ENCODE measurements at places on chromosomes 13 and 19.

GRCh38 chr19:31892060-31892459 is 453.4 kb upstream of the ZNF507 start:
- DNase-seq = no peak

- no peak for DNase-seq
Observed at GRCh38 chr13:42760951-42761350, 20.4 kb upstream of the FAM216B start.

DNA sequence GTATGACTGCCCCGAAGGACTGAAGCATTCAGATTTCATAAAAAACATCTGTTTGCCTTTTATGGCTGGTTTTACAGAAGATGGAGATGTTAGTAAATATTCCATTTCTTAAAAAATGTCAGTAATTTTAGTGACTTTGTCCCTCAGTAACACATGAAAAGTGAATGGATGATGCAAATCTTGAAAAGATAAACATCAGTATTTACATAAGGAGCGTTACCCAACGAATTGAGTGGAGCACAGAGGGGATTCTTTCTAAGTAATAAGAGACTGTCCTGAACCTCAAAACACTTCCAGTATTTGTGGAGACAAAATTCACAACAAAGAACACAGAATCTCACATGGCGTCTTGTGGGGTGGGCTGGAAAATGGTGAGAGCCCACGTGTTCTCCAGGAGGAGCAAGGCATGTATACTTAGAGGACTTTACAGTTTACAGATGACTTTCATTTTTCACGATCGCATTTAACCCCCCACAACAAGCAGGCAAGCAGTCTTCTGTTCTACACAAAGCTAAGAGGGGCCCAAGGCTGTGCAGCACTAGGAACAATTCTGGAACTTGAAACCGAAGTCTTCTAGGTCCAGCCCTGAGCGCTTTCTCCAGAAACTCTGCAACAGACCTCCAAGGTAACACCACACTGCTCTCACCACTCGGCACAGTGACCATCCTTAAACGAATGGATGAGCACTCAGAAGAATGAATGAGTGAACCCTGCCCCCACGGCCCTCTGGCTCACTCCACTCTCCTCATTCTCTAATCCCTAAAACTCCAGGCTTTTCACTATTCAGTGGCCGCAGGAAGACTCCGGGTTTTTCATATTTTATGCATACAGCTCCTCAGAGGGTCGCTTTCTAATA is 709.8 kb downstream of the UQCRFS1 start:
- DNase-seq = no peak

DNA sequence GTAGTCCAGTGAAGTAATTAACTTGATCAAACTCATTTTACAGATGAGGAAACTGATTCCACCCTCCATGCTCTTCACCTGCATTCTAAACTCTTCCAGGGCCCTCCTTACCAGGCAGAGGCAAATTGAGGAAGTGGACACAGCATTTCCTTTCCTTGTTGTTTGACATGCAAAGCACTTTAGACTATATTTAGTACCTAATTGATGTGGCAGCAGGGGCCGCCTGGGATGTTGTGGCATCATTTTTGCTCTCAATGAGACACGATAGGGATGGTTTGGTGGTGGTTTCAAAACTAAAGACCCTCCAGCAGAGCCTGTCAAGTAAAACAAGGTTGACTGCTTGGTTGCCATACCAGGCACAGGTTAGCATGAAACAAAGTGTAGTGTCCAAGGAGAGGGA is 7.9 kb downstream of the SIPA1L3 start:
- DNase-seq = peak; percentile 57

DNA sequence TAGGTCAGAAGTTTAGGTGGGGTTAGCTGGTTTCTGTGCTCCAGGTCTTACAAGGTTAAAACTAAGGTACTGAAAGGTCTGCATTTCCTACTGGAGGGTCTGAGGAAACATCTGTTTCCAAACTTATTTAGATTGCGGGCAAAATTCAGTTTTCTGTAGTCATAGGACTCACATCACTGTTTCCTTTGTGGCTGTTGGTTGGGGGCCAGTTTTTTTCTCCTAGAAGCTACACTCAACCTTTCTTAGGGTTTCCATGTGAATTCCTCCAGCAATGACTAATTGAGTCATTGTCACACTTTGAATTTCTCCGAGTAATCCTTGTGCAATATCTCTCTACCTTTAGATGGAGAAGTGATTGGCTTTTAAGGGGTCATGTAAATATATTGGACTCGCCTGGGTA is 773.4 kb upstream of the SLITRK1 start:
- no peak for DNase-seq

DNA sequence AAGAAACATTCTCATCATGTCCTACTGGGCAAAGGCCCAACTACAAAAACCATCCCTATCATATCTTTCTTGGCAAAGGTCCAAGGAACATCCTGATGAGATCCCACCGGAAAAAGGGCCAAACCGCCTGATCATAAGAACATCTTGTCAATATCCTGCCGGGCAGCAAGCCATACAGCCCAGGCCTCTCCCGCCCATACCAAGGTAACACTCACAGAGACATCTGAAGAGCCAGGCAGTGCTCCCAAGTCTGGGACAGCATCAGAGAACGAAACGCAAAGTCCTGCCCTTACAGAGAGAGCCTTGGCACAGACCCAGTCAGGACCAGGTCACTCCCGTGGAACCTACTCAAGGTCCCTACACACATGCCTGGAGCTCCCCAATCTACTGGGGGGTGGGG is 18.5 kb upstream of the ZNF331 start:
- DNase-seq = no peak

DNA sequence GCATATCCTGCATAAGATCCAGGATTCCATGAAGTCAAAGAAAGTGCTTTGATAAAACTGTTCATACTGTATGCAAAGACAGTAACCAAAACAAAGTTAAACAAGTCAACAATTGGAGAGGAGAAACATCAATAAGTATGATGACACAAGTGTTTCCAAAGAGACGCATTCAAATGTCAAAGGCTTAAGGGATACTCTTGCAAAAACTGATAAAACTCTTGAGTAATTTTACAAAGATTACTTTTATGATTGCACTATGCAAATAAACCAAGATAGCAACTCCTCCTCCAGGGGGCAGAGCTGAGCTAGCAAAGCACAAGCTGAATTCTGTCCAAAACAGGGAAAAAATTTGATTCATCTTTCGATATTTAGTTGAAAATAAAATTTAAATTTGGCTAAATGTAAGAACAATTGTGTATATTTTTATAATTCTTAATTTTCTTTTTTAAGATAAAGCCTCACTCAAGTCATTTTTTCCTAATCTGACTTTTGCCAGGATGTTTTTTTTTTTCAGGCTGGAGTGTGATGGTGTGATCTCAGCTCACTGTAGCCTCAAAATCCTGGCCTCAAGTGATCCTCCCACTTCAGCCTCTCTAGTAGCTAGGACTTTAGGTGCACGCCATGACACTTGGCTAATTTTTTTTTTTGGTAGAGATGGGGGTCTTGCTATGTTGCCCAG is 84.0 kb downstream of the MZT1 start:
- DNase-seq = peak; percentile 44

- no peak for DNase-seq
Observed at GRCh38 chr13:112134391-112135075, 67.6 kb downstream of the SOX1 start.

DNA sequence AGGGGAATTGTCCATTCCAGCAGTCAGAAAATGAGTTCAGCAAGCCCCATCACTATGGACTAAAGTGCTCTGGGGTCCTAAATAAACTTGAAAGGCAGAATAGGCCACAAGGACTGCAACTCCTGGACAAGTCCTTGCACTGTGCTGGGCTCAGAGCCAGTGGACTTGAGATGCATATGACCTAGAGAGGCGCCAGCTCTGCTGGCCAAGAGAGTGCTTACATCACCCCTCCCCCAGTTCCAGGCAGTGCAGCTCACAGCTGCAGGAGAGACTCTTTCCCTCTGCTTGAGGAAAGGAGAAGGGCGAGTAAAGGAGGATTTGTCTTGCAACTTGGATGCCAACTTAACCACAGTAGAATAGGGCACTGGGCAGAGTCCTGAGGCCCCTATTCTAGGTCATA is 109.5 kb upstream of the WASF3 start:
- no peak for DNase-seq

- DNase-seq = no peak
Observed at GRCh38 chr13:26255115-26255514, 1.2 kb downstream of the CDK8 start.

DNA sequence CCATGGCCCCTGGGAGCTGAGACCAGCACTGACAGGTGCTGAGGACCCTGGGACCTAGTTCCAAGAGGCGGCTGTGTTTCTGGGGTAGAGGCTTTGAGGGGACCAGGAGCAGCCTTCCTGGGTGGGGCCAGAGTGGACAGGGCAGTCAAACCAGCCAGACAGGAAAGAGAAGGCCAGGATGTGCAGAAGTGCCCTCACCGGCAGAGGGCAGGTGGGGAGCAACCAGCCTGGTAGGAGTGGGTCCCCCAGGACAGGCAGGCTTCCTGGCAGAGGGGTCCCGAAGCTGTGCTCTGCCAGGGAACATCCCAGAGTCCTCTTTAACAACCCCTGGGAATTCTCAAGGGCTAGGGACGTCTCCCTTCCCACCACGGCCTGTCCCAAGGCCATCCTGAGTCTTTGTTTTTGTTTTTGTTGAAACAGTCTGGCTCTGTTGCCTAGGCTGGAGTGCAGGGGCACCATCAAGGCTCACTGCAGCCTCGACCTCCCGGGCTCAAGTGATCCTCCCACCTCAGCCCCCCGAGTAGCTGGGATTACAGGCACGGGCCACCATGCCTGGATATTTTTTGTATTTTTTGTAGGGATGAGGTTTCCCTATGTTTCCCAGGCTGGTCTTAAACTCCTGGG is 3.0 kb upstream of the HIPK4 start:
- peak; percentile 91 for DNase-seq

GRCh38 chr19:3897936-3898335 is 17.5 kb downstream of the ATCAY start:
- no peak for DNase-seq

DNA sequence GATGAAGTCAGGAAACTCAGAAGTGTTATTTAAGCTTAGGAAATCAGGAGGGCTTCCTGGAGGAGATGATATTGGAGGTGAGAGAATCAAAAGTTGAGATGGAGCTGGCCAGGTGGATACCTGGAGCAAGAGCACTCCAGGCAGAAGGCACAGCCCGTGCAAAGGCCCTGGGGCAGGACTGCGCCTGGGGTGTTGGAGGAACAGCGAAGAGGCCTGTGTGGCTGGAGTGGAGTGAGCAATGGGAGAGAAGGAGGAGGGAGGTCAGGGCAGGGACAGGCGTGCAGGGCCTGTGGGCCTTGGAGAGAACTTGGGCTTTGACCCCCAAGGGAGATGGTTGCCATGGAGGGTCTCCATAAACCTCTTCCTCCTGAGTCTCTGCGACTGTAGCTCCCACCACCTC is 42.1 kb downstream of the ZNRF4 start:
- DNase-seq = no peak

- DNase-seq = no peak
Observed at GRCh38 chr13:94129490-94129894, 350.0 kb downstream of the DCT start.

- peak; percentile 64 for DNase-seq
Observed at GRCh38 chr13:75902166-75903104, 266.3 kb downstream of the LMO7 start.

DNA sequence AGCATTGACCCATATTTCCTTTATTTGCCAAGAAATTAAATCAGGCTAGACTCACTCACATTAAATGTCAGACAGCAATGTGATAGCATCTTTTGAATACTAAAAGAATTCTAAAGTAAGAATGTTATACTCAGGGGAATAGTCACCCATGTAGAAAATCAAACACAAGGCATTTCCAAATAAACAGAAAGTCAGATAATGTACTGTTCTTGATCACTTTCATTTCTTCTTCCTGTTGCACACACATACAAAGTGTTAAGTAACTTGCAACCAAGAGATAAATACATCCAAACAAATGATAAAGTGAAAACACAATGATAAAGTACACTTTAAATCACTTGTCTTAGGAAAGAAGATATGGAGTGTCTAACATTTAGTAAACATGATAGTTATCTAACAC is 1366.6 kb upstream of the MIR17HG start:
- DNase-seq = no peak

- DNase-seq = peak; percentile 65
Observed at GRCh38 chr19:17234911-17235299, 8.9 kb downstream of the OCEL1 start.

DNA sequence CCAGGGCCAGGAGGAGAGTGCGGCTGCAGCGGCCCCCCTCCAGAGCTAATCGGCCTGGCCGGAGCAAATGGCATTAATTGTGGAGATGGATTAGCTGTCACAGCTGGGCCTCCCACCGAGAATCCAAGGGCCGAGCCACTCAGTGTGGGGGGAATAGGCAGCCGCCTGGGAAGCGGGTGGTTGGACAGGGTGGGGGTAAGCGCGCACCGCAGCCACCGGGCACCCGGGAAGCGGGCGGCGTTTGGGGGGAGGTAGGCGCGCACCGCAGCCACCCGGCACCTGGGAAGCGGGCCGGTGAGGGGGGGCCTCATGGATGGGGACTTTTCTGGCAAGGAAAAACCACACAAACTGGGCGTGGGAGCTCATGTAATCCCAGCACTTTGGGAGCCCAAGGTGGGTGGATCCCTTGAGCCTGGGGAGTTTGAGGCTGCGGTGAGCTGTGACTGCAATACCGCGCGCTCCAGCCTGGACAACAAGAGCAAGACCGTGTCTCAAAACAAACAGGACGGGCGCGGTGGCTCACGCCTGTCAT is 9.7 kb downstream of the R3HDM4 start:
- no peak for DNase-seq

GRCh38 chr13:30826911-30827577 is 79.0 kb upstream of the MEDAG start:
- DNase-seq = no peak

DNA sequence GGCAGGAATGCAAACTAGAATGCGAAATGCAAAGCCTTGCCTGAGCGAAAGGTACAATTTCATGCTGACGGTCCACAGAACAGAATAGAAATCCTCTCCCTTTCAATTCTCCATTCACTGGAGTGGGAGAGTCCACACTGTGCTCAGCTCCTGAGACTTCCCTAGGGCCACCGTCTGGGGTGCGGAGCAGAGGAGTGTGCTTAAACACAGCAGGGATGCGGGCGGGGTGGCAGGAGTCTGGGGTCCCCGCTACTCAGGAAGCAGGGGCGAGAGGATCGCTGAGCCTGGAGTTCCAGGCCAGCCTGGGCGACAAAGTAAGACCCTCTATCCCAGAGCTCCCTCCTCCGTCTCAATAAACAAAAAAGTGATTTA is 552 bp upstream of the ZNF816 start:
- DNase-seq = peak; percentile 65

DNA sequence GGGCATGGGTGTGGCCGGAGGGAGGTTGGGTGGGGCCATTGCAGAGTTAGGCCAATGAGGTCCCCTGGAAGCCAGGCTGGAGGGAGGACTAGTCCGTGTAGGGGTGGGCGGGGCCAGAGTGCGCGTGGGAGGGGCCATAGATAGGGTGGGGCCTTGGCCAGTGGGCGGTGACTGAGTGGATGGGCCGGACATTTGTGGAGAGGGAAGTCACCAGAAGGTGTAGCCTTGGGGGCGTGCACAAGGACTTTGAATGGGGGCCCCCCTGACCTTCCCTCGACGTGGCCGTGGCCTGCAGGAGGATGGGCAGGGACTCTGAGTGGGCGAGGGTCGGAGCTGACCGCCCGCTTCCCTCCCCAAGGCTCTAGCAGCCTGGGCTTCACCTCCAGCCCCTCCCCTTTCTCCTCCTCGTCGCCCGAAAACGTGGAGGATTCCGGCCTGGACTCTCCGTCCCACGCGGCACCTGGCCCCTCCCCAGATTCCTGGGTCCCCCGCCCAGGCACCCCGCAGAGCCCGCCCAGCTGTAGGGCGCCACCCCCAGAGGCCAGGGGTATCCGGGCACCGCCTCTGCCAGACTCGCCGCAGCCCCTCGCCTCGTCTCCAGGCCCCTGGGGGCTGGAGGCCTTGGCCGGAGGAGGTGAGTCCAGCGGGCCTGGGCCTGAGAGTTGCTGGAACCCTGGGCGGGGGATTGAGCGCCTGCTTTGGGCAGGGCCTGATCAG is 16.5 kb upstream of the B3GNT3 start:
- DNase-seq = peak; percentile 78
